ENCODE measurements at places on chromosomes 2 and 18. TPM values are rescaled to one million over a fixed set of nuclear protein-coding genes. Genes with fewer than 3 reads are reported as not detected.

DNA sequence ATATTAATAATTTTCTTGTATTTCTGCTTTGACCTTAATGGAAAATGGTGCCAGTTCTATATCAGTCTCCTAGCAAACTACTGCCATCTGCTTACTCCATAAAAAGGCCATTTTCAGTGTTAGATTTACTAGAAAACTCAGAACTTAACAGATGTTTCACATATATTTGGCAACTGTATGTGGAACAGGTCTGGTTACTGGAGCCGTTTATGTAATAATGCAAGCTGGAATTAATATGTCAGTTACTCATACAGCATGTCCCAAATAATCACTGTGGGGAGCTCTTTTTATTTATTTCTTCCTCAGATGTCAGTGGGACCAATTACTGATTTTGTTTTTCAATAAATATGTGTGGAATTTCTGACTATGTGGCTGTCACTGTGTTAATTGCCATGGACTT, 1247.6 kb downstream of the CNTNAP5 start:
- H3K27ac ChIP-seq, result no peak overlapping the region
- no peaks in the 10 kb centered on the region for H3K4me1 ChIP-seq
- no peaks in the 10 kb centered on the region for H3K36me3 ChIP-seq

The NUP35 gene
- total RNA-seq, result 15.9 TPM

DNA sequence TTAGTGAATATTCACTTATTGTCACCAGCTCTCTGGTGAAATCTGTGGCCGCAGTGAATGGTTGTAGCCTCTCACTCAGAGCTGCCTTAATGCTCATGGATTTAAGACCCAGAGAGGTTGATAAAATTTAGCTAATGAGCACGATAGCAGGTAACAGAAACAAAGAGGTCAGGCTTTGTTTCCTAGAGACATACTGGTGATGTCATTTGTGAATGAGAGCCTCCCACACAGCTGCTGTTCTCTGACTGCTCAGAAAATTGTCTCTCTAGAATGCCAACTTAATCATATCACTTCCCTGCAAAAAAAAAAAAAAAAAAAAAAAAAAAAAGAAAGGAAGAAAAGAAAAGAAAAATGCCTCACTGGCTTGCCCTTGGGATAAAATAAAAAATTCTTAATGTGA, 411.7 kb upstream of the MYT1L start:
- H3K4me1 ChIP-seq, result no peaks in the 10 kb centered on the region
- no peak overlapping the region for H3K4me3 ChIP-seq
- no peaks in the 10 kb centered on the region for H3K36me3 ChIP-seq

- no peak overlapping the region for H3K4me3 ChIP-seq
- DNase-seq, result no peak
- no peak overlapping the region for H3K27ac ChIP-seq
- no peaks in the 10 kb centered on the region for H3K36me3 ChIP-seq
These were observed 103.0 kb downstream of the SPIRE1 start for GRCh38 chr18:12554796-12555388.

- H3K27me3 ChIP-seq, result no peaks in the 10 kb centered on the region
- H3K27ac ChIP-seq, result no peak within 1 kb of the TSS
- no peaks in the 10 kb centered on the region for H3K4me1 ChIP-seq
- DNase-seq, result no peak
These were observed at the start of gene CD207 for GRCh38 chr2:70835643-70836042. Gene CD207 (minus strand): TSS chr2:70835816. CDS start chr2:70835776, 40 bp downstream.

GRCh38 chr18:43970656-43971055, 693.4 kb upstream of the SYT4 start:
- no peak for DNase-seq
- H3K27me3 ChIP-seq, result no peaks in the 10 kb centered on the region
- H3K4me1 ChIP-seq, result no peaks in the 10 kb centered on the region
- H3K36me3 ChIP-seq, result no peaks in the 10 kb centered on the region
- H3K27ac ChIP-seq, result no peak overlapping the region

The EMILIN1 gene
- total RNA-seq, result 56.3 TPM

The ITGB6 gene
- 65.2 TPM for total RNA-seq

GRCh38 chr2:128323555-128323931, 4.9 kb upstream of the HS6ST1 start:
- H3K4me3 ChIP-seq, result no peak overlapping the region
- no peaks in the 10 kb centered on the region for H3K27me3 ChIP-seq
- DNase-seq, result no peak
- H3K27ac ChIP-seq, result no peak overlapping the region

DNA sequence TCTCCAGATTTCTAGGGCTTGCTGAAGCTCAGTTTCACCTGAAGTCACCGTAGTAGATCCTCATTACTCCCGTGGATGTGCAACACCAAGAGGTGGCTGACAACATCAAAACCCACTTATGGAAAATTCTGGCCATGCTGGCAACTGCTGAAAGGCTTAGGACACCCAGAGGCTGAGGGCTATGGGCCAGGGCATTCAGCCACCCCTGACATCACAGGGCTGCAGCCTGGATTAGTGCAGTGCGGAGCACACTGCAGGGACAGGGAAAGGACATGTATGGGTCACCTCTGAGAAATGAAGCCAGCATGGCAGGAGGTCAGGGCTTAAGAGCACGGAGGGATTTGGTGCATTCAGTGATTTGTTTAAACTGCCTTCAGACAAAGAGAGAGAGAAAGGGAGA, 300.6 kb downstream of the TDRD15 start:
- H3K27ac ChIP-seq, result no peak overlapping the region
- H3K36me3 ChIP-seq, result no peaks in the 10 kb centered on the region
- no peaks in the 10 kb centered on the region for H3K4me1 ChIP-seq
- DNase-seq, result no peak

The PROKR1 gene
- not detected for total RNA-seq

GRCh38 chr18:23258566-23259469, 123.5 kb downstream of the CABLES1 start:
- peaks cover 20% of the 10 kb centered on the region for H3K36me3 ChIP-seq
- no peaks in the 10 kb centered on the region for H3K27me3 ChIP-seq
- H3K27ac ChIP-seq, result peak overlapping the region; percentile 84
- DNase-seq, result no peak

- no peak for DNase-seq
- H3K27me3 ChIP-seq, result no peaks in the 10 kb centered on the region
- no peaks in the 10 kb centered on the region for H3K36me3 ChIP-seq
- H3K4me3 ChIP-seq, result no peak overlapping the region
- no peaks in the 10 kb centered on the region for H3K4me1 ChIP-seq
These were observed 130.8 kb upstream of the MSH6 start for GRCh38 chr2:47652061-47652690.

- DNase-seq, result no peak
- no peaks in the 10 kb centered on the region for H3K4me1 ChIP-seq
- H3K36me3 ChIP-seq, result peaks cover 98% of the 10 kb centered on the region
These were observed 47.2 kb downstream of the ZAP70 start for GRCh38 chr2:97760480-97761049.

The GRHL1 gene
- total RNA-seq, result 6.5 TPM

- no peak overlapping the region for H3K27ac ChIP-seq
- no peaks in the 10 kb centered on the region for H3K36me3 ChIP-seq
- no peaks in the 10 kb centered on the region for H3K27me3 ChIP-seq
- DNase-seq, result no peak
These were observed 77.4 kb downstream of the PTGR3 start for GRCh38 chr18:75131381-75132000.

DNA sequence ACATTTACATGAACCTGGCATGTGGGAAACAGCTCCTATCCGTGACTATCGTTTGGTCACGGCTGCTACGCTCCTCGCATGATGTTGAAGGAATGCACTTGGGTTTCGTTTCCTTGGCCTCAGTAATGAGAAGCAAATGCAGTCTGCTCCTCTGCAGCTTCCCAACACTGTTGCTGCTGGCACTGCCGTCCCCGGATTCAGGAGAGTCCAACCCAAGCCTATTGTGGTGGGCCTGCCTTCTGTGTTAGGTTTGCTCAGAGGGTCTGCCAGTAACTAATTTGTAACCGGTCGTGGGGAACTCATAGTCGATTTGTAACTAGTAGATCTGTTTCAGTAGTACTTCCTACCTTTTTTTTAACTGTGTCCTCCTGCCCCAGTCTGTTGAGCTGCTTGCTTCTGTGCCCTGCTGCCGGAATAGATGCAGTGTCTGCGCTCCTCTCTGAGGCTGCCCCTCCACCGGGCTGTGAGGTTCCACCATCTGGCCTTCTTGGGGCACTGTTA, 58.4 kb downstream of the WDSUB1 start:
- no peak overlapping the region for H3K27ac ChIP-seq
- H3K4me1 ChIP-seq, result peaks cover 68% of the 10 kb centered on the region
- no peaks in the 10 kb centered on the region for H3K27me3 ChIP-seq
- peaks cover 58% of the 10 kb centered on the region for H3K36me3 ChIP-seq
- DNase-seq, result no peak
- no peak overlapping the region for H3K4me3 ChIP-seq

GRCh38 chr18:79380816-79381806, 14.6 kb upstream of the NFATC1 start:
- H3K4me1 ChIP-seq, result peaks cover 7% of the 10 kb centered on the region
- peak; percentile 65 for DNase-seq
- peaks cover 17% of the 10 kb centered on the region for H3K36me3 ChIP-seq
- no peak overlapping the region for H3K27ac ChIP-seq

- peak overlapping the region; percentile 7 for H3K27ac ChIP-seq
- DNase-seq, result no peak
- H3K4me3 ChIP-seq, result no peak overlapping the region
- no peaks in the 10 kb centered on the region for H3K36me3 ChIP-seq
- H3K4me1 ChIP-seq, result peaks cover 32% of the 10 kb centered on the region
- H3K27me3 ChIP-seq, result no peaks in the 10 kb centered on the region
These were observed 28.7 kb downstream of the SMAD2 start for GRCh38 chr18:47901624-47902362.

DNA sequence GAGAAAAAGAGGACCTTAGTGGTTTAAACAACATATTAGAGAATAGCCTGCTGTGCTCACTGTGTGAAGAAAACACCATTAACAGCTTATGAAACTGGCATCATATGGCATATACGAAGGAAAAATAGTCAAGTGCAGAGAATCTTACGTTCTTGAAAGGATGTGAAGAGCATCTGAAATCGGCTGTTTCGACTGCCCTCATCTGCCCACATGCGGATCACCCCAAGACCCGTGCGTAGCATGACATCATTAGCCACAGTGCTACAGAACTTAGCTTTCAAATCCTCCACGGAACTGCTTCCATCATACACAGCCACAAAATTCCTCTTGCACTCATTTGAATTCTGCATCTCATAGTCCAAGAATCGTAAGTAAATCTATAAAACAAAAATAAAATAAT, 84.3 kb downstream of the NETO1 start:
- H3K27ac ChIP-seq, result no peak overlapping the region
- no peak overlapping the region for H3K4me3 ChIP-seq
- H3K27me3 ChIP-seq, result no peaks in the 10 kb centered on the region
- H3K4me1 ChIP-seq, result no peaks in the 10 kb centered on the region

The SALL3 gene
- not detected for total RNA-seq

GRCh38 chr2:10868465-10869314, 43.0 kb upstream of the KCNF1 start:
- no peak overlapping the region for H3K4me3 ChIP-seq
- H3K36me3 ChIP-seq, result no peaks in the 10 kb centered on the region
- peaks cover 17% of the 10 kb centered on the region for H3K27me3 ChIP-seq
- no peak overlapping the region for H3K27ac ChIP-seq
- DNase-seq, result no peak
- peaks cover 6% of the 10 kb centered on the region for H3K4me1 ChIP-seq

DNA sequence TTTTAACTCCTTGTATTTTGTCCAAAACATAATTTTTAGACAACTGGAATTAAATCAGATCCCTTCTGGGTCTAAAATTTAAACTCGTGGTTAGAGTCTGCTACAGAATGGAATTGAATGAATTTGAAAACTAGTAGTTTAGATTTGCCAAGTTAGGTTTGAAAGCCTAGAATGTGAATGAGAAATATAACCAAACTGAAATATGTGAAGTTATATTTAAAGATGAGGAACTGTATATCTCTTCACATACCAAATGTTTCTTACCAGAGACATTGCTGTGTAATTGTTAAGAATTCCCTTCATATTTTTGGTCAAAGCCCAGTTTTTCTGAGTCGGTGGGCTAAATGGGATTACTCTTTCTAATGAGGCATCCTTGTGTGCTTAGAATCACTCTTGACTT, 74.2 kb downstream of the LPIN1 start:
- H3K4me3 ChIP-seq, result no peak overlapping the region
- no peak overlapping the region for H3K27ac ChIP-seq
- no peak for DNase-seq
- H3K27me3 ChIP-seq, result no peaks in the 10 kb centered on the region

GRCh38 chr2:127330753-127331152, 36.8 kb upstream of the ERCC3 start:
- H3K27me3 ChIP-seq, result no peaks in the 10 kb centered on the region
- H3K4me1 ChIP-seq, result no peaks in the 10 kb centered on the region
- H3K4me3 ChIP-seq, result no peak overlapping the region
- H3K27ac ChIP-seq, result no peak overlapping the region
- DNase-seq, result no peak
- peaks cover 86% of the 10 kb centered on the region for H3K36me3 ChIP-seq

DNA sequence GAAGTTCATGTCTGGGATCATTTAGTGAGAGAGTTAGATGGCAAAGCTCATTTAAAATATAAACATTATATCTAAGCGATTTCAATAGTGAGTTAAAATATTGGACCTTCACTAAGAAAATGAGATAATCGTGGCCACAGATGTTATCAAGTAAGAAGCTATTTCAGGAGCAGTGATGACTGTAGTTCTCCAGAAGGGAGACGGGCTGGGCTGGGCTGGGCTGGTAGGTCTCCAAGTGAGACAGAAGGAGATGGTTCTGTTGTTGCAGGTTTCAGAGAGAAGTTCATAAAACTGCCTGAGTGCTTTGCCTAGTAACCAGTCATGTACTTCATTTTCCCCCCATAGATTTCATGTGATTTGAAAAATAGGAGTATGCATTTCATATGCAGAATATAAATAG, 130.1 kb upstream of the DAPL1 start:
- H3K36me3 ChIP-seq, result peaks cover 82% of the 10 kb centered on the region
- H3K4me1 ChIP-seq, result peaks cover 22% of the 10 kb centered on the region
- no peak overlapping the region for H3K4me3 ChIP-seq
- no peaks in the 10 kb centered on the region for H3K27me3 ChIP-seq
- H3K27ac ChIP-seq, result no peak overlapping the region
- DNase-seq, result no peak

The CTLA4 gene
- total RNA-seq, result 0.86 TPM

GRCh38 chr2:196500686-196501431, 138.7 kb upstream of the CCDC150 start:
- no peak for DNase-seq
- H3K4me1 ChIP-seq, result no peaks in the 10 kb centered on the region
- no peaks in the 10 kb centered on the region for H3K27me3 ChIP-seq
- H3K36me3 ChIP-seq, result no peaks in the 10 kb centered on the region

DNA sequence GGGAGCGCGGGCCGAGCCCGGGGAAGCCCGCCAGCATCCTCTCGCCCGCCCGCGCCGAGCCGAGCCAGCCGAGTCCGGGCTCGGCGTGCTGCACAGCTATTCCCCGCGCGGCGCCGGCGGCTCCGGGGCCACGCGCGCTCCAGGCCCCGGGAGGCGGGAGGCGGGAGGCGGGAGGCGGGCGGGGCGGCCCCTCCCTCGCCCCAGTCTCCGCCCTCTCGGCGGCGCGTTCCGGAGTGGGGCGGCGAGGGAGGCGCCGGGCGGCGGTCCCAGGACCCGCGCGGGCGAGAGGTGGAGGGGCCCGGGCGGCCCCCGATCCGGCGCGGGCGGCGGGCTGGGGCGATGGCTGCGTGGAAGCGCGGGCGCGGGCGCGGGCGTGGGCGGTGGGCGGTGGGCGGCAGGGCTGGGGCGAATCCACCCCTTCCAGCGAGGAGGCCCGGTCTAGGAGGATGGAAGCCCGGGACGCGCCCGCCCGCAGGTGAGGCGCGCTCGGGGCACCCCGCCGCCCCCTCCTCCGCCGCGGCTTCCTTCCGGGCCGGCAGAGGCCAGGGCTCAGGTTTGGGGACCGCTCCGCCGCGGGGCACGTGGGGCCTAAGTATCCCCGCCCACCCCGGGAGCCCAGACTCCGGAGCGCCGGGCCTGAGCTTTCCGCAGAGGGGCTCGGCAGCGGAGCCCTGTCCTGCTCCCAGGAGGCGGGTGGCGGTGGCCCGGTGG, at the start of gene ADCY3:
TSS of gene ADCY3 (minus strand) at position 140 of the 711 bp plus-strand sequence. CDS start 1,250 bp downstream, outside the sequence.
- peak; percentile 57 for DNase-seq
- H3K27me3 ChIP-seq, result no peaks in the 10 kb centered on the region
- H3K36me3 ChIP-seq, result no peaks in the 10 kb centered on the region
- H3K27ac ChIP-seq, result peak within 1 kb of the TSS; percentile 65
- peak within 1 kb of the TSS; percentile 69 for H3K4me3 ChIP-seq
- H3K4me1 ChIP-seq, result peaks cover 14% of the 10 kb centered on the region

All from lower lobe of right lung (tissue), 2 donors.